Activated T-cell treated with anti-CD3 and anti-CD28 coated beads for 48 hours (primary cell): ENCODE measurements at places on chromosomes 3 and 15.

- no peak for DNase-seq
These were observed 12.4 kb downstream of the GLYCTK start for GRCh38 chr3:52299879-52300611.

- no peak for DNase-seq
These were observed 44.3 kb downstream of the THRB start for GRCh38 chr3:24450160-24450907.

DNA sequence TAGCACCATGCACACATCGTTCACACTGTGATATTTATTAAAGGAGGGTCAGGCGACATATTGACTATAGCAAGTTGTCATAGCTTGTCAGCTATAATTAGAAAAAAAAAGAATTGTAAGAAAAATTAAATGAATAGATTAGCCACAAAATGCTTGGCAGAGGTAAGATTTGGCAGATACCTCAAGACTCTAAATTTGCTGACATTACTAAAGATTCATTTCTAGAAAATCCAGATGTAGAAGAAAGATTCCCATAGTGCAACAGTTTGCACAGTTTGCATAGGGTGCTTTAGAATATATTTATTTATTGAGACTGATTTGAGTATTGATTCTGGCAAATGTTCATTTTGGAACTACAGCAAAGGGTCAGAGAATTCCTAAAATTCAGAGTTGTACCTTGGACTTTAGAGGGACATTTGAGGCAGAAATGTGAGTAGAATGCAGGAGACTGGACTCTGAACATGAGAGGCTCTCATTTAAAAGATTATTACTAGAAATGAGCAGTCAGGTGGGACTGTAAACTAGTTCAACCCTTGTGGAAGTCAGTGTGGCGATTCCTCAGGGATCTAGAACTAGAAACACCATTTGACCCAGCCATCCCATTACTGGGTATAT, 102.0 kb upstream of the BHLHE40 start:
- DNase-seq: no peak

DNA sequence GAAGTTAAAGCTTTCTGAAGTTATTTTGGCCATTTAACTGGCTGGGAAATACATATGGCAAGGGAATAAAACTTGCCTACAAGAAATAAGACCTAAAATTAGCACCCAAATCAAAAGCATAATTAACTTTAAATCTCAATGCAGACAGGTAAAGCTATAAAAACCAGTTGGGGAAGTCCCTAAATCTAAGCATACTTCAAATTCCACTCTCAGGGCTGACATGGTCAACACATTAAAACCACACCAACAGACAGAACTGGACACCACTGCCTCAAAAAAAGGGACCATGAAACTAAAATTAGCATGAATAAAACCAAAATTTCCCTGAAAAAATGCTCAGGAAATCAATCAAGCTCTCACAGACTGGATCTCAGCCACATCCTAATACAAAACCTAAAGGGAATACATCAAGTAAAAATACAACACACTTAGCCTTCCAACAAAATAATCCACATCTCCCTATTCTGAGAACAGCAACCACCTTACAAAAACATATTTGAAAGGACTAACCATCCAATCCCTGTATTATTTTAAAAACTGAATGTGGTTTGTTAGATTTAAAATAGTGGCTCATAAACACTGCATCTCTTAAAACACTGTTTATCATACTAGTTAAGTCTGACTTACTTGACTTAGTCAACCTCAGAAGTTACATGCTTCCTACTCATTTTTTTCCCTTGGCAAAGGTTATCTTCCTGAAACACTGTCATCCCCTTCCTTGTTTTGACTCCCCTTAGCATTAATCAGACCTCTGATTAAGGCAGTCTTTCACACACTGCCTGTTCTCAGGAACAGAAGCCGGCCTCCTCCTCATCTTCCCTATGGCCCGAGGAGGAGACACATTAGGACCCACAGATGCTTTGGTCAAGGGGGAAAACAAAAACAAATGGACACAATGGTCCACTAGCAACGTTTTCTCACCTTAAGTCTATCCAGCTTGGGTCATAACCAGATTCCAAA, 8.3 kb downstream of the TRA2B start:
- no peak for DNase-seq
